ENCODE measurements at places on chromosomes 2 and 18.

DNA sequence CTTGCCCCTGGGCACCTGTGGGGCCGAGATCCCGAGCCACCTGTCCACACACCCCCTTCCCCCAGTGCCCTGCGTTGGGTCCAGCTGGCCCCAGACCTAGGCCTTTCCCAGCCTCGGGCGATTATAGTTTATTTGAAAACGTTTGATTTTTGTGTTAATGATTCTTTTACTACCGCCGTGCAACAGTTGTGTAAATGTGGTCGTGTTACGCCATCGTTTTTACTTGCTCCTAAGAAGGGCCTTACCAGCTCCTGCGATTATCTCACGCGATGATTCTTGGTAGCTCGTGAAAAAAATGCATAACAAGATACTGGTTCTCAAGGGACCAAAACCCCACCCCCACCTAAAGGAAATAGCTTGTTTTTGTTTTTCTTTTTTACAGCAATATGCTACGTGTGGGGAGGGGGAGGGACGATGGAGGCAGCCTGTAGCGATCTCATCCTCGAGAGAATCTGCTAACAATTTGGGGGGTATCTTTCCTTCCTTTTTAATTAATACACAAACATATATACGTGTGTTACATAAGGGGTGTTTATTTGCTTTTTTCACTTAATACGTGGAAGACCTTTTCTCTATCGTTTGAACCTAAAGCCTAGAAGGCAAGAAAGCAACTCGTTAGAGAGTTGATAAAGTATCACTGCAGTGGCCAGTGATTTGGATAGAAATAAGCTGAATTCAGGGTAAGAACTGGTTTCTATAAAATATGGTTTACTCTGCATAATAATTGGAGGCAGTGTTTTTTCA is 1.0 kb downstream of the ZDBF2 start:
- H3K36me3 ChIP-seq = no peaks in the 10 kb centered on the region
- peak overlapping the region; percentile 89 for H3K4me3 ChIP-seq
- peaks cover 18% of the 10 kb centered on the region for H3K27me3 ChIP-seq
- DNase-seq = no peak
- H3K27ac ChIP-seq = peak overlapping the region; percentile 78

GRCh38 chr2:16217291-16217690 is 276.9 kb downstream of the MYCN start:
- H3K36me3 ChIP-seq = no peaks in the 10 kb centered on the region
- no peak overlapping the region for H3K27ac ChIP-seq
- no peak for DNase-seq
- no peak overlapping the region for H3K4me3 ChIP-seq
- no peaks in the 10 kb centered on the region for H3K4me1 ChIP-seq
- H3K27me3 ChIP-seq = peaks cover 18% of the 10 kb centered on the region

- no peak for DNase-seq
- no peak overlapping the region for H3K27ac ChIP-seq
- no peaks in the 10 kb centered on the region for H3K27me3 ChIP-seq
- H3K4me3 ChIP-seq = no peak overlapping the region
- no peaks in the 10 kb centered on the region for H3K36me3 ChIP-seq
Observed at GRCh38 chr2:182482511-182482910, 55.7 kb upstream of the PDE1A start.

DNA sequence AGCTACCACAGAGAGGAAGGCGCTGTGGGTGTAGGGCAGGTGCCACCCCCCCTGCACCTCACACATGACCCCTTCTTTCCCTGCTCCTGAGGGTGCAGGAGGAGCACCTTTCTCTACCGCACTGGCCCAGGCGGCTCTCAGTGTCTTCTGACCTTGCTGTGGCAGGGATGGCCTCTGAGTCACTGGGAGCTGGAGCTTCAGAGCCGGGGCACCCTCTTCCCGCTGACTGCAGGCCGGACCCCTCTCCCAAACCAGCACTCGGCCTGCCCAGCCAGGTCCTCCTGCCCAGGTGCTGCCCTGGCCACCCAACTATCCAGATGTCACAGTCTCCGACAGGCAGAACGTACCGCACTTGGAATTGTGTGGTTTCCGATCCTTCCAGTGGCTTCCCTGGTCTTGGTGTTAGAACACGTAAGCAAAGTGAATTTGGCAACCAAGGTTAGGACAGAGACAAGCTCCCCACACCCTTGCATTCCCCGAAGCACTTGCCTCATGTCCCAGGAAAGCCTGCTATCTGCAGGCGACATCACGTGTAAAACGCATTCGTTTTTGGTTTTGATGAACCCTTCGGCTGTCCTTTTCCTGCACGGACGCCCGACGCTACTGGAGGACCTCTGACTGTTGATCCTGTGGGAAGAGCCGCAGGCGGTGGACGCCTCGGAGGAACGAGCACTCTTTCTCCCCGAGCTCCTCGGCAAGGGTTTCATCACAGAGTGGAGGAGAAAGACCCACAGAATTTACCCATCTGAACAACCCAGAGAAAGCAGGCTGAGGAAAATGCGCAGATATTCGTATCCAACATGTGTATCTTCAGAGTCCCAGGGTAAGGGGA is 24.7 kb upstream of the KCNG2 start:
- H3K4me1 ChIP-seq = no peaks in the 10 kb centered on the region
- H3K27ac ChIP-seq = no peak overlapping the region
- no peak overlapping the region for H3K4me3 ChIP-seq
- peaks cover 5% of the 10 kb centered on the region for H3K36me3 ChIP-seq

DNA sequence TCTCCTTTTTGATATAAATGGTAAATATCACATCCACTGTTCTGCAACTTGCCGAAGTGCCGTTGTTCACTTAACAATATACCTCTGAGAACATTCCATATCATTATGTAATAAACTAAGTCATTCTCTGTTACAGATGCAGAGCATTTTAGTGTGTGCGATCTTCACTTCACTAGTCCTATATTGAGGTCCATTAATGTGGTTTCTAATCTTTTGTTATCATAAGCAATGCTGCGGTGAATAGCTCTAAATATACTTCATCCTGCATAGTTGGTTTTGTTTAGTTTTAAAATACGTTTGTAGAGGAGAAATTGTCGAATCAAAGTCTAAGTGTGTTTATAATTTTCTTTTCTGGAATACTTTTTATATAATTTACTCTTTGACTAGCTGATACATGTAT is 280.3 kb upstream of the TRIB2 start:
- no peaks in the 10 kb centered on the region for H3K27me3 ChIP-seq
- H3K4me3 ChIP-seq = no peak overlapping the region
- H3K36me3 ChIP-seq = no peaks in the 10 kb centered on the region

- H3K36me3 ChIP-seq = peaks cover 4% of the 10 kb centered on the region
- H3K4me3 ChIP-seq = no peak overlapping the region
- no peak overlapping the region for H3K27ac ChIP-seq
- no peaks in the 10 kb centered on the region for H3K27me3 ChIP-seq
Observed at GRCh38 chr2:237806334-237806733, 7.8 kb downstream of the RBM44 start.

DNA sequence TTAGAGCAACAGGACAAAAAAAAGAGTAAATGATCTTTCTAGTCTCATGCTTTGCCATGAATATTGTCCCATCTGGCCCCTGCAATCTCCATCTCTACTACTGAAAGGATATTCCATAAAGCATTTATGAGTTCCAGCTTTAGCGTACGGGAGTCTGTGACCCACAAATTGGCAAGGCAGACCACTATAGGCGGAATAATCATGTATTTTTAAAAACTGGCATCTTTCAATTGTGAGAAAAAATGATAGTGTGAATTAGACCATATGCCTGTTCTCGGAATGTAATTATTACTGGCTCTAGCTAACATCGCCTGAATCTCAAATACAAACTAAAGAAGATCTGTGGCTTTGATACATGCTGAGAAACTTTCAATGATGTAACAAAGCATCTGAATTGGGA is 738.1 kb upstream of the NXPH2 start:
- H3K4me1 ChIP-seq = no peaks in the 10 kb centered on the region
- no peaks in the 10 kb centered on the region for H3K27me3 ChIP-seq
- H3K4me3 ChIP-seq = no peak overlapping the region
- no peaks in the 10 kb centered on the region for H3K36me3 ChIP-seq

DNA sequence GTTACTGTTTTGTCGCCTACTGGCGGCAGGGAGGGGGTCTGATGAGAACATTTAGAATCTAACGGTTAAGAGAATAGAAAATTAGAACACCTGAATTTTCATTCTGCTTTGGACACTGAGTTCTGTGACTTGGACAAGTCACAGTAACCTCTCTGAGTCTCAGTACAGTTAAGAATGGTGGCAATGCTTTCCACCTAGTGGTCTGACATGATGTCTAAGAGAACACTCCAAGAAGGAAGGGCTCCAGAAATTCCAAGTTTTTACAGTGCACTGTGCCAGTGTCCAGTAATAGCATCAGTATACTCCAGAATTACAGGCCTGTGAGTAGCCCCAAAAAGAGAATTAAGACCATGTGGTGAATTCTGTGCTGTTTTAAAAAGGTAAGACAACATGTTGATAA is 174.1 kb upstream of the ZFP36L2 start:
- DNase-seq = no peak
- H3K27ac ChIP-seq = no peak overlapping the region
- H3K36me3 ChIP-seq = peaks cover 33% of the 10 kb centered on the region
- H3K4me1 ChIP-seq = no peaks in the 10 kb centered on the region

DNA sequence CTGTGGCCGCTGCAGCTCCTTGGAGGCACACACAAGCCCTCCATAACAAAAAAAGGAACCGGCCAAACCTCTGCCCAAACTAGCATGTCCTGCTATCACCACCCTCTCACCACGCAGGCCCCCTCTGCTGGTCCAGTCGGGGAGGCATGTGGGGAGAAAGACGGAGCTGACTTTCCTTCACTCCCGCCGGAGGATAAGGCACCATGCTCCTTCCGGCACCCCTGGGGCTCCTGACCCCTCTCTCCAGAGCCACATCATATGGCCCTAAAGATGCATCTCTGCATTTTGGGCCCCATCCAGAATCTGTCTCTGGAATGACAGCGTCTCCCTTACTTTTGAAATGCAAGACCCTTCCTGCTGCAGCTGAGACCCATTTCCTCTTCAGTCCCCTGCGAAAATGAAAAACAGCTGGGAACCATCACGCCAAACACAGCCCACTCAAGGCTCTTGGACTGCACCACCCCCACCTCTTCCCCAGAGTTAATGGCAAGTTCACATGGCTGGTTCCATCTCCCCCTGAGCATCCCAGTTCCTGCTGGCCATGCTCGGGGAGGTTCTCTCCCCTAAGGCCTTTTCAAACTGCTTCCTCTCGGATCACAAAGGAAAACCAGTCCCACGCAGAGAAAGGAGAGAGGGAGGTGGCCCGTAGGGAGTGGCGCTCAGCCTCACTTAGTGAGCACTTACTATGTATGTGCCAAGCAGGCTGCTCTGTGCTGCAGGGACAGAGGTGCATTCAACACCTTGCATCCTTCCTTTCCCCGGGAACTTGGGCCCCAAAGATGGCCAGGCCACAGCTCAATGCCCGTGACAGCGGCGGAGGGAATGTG is 35.2 kb upstream of the MLPH start:
- peaks cover 8% of the 10 kb centered on the region for H3K4me1 ChIP-seq
- no peak for DNase-seq
- H3K36me3 ChIP-seq = no peaks in the 10 kb centered on the region
- no peak overlapping the region for H3K4me3 ChIP-seq

GRCh38 chr2:96389736-96390135 is 54.2 kb downstream of the NCAPH start:
- H3K27me3 ChIP-seq = no peaks in the 10 kb centered on the region
- H3K4me3 ChIP-seq = no peak overlapping the region
- no peak for DNase-seq
- peaks cover 14% of the 10 kb centered on the region for H3K4me1 ChIP-seq
- no peaks in the 10 kb centered on the region for H3K36me3 ChIP-seq

- H3K4me1 ChIP-seq = no peaks in the 10 kb centered on the region
- DNase-seq = no peak
- no peak overlapping the region for H3K4me3 ChIP-seq
Observed at GRCh38 chr2:135775420-135775819, 33.8 kb downstream of the UBXN4 start.

- DNase-seq = no peak
- no peak overlapping the region for H3K27ac ChIP-seq
- peaks cover 4% of the 10 kb centered on the region for H3K4me1 ChIP-seq
- H3K36me3 ChIP-seq = no peaks in the 10 kb centered on the region
Observed at GRCh38 chr2:230564805-230565779, 147.6 kb upstream of the CAB39 start.

- no peak overlapping the region for H3K4me3 ChIP-seq
- H3K36me3 ChIP-seq = no peaks in the 10 kb centered on the region
- no peaks in the 10 kb centered on the region for H3K4me1 ChIP-seq
- DNase-seq = no peak
- no peaks in the 10 kb centered on the region for H3K27me3 ChIP-seq
Observed at GRCh38 chr18:23217781-23218180, 82.5 kb downstream of the CABLES1 start.

GRCh38 chr2:198314559-198315153 is 510.3 kb downstream of the PLCL1 start:
- no peak overlapping the region for H3K27ac ChIP-seq
- H3K36me3 ChIP-seq = no peaks in the 10 kb centered on the region
- peaks cover 46% of the 10 kb centered on the region for H3K27me3 ChIP-seq
- no peaks in the 10 kb centered on the region for H3K4me1 ChIP-seq
- H3K4me3 ChIP-seq = no peak overlapping the region

DNA sequence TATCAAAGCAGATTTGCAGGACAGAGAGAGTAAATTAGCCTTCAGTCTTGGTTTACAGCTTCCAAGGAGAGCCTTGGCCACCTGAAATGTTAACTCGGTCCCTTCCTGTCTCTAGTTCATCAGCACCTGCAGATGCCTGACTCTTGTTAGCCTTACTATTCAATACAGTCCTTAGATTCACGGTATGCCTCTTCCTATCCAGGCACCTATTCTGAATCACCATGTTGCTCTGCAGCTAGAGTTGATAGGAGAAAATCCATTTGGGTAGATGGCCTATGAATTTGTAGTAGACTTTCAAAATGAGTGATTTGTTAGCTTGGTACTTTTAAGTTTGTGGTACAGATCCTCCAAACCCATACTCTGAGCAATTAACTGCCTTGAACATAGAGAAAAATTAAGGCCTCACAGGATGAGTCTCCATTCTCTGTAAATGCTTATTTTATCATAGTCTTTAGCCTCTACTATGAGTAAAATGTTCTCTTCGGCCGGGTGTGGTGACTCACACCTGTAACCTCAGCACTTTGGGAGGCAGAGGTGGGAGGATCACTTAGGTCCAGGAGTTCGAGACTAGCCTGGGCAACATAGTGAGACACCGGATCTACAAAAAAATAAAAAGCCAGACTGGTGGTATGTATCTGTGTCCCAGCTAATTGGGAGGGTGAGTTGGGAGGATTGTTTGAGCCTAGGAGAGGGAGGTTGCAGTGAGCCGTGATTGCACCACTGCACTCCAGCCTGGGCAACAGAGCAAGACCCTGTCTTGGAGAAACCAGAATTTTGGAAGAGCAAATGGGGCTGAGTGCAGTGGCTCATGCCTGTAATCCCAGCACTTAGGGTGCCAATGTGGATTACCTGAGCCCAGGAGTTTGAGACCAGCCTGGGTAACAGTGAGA is 32.9 kb downstream of the PTCD3 start:
- H3K27ac ChIP-seq = peak overlapping the region; percentile 75
- peaks cover 17% of the 10 kb centered on the region for H3K4me1 ChIP-seq
- no peaks in the 10 kb centered on the region for H3K27me3 ChIP-seq
- no peak overlapping the region for H3K4me3 ChIP-seq

- DNase-seq = no peak
- peaks cover 24% of the 10 kb centered on the region for H3K27me3 ChIP-seq
- no peaks in the 10 kb centered on the region for H3K36me3 ChIP-seq
- H3K4me1 ChIP-seq = no peaks in the 10 kb centered on the region
Observed at GRCh38 chr2:166032361-166032760, 78.8 kb upstream of the TTC21B start.
